Tibial artery (tissue), 4 donors: ENCODE measurements at places on chromosomes 13 and 19.

DNA sequence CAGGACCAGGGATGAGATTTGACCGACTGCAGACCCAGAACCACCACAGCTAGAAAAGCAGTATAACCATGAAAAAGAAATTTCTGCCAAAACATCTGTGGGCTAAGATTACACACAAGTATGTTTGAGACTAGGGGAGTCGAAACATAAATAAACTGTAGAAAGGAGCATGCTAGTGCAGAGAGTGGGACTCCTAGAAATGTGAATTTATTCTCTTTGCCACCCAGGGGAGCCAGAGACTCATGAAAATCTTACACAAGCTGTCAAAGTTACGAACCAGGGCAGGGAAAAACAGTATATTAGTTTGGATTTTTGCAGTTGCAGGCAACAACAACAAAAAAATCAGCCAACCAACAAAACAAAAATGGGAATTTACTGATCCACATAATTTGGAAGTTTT lies 12.3 kb upstream of the HSPH1 start:
- DNase-seq: no peak

GRCh38 chr19:40381321-40381720 lies 8.7 kb downstream of the HIPK4 start:
- DNase-seq: no peak

DNA sequence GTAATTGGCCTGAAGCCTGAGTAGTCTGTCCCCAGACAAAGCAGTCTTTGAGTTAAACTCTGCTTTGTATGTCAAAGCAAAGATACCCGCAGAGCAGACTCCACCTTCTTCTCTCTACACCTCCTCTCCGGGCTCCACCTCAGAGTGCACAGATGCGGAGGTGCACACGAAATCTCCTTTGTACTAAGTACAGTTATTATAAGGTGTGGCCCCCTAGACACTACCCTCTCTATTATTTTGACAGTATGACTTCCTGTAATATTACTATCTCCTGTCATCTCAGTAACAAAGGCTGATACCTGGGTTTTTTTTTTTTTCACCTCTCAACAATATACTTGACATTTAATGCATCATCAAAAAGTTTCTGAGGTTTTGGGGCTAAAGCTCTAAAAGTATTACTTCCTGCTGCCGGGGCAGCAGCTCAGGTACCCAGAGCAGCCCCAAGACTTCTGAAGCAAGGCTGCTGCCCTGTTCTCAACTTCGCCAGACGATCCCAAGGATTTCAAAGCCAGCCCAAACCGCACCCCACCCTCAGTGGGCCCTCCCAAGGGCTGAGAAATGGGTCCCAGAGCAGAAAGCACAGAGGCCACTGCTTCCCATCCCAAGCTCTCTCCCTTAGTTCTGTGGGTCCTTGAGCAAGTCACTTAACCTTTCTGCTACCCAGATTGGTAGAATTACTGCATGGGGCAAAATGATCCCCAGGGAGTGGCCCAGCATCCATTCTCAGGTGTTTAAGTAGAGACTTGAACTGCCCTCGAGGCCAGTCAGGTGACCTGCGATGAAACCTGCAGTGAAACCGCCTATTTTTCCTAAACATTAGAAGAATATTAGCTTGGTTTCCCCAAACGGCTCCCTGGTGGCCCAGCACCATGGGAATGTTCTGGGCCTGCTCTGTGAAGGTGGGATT lies 180.6 kb downstream of the FOXO1 start:
- DNase-seq: no peak

- DNase-seq: no peak
These were observed 20.5 kb upstream of the CYP2S1 start for GRCh38 chr19:41172297-41173164.

GRCh38 chr19:5290336-5291262 lies 50.0 kb downstream of the PTPRS start:
- DNase-seq: no peak

DNA sequence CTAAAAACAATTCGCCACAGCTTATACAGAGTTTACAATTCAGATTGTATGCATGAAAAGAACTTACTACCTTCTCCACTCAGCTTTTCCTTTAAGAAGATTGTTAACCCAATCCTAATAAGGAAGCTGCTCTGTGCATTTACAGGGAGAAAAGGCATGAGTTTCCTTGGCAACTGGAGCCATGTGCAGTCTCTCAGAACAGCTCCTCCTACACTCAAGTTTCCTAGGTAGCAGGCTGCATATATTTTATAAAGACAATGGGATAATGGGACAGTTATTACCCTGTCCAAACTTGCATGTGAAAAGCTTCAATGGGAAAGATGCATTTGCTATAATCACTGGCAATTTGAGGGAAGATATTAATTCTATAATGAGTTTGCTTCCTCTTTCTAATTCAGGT lies 125.5 kb upstream of the TRPC4 start:
- DNase-seq: no peak

DNA sequence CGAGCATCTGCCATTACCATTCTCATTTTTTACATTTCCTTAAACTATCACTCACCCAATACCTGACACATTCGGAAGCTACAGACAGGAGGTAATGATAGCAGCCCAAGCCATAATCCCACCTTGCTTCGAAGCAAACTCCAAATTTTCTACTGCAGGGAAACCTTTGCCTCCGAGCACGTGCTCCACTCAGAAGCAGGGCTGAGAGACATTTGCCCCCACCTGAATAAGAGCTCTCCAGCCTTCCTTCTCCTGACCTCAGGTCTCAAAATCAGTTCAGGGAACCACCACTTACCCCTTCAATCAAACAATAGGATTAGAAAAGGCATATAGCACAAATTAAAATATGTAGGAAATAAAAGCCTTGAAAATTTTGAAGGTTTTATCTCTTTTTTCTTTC lies 2.3 kb upstream of the DACH1 start:
- DNase-seq: no peak

GRCh38 chr19:4352701-4353121 lies 9.3 kb downstream of the MPND start:
- no peak for DNase-seq

DNA sequence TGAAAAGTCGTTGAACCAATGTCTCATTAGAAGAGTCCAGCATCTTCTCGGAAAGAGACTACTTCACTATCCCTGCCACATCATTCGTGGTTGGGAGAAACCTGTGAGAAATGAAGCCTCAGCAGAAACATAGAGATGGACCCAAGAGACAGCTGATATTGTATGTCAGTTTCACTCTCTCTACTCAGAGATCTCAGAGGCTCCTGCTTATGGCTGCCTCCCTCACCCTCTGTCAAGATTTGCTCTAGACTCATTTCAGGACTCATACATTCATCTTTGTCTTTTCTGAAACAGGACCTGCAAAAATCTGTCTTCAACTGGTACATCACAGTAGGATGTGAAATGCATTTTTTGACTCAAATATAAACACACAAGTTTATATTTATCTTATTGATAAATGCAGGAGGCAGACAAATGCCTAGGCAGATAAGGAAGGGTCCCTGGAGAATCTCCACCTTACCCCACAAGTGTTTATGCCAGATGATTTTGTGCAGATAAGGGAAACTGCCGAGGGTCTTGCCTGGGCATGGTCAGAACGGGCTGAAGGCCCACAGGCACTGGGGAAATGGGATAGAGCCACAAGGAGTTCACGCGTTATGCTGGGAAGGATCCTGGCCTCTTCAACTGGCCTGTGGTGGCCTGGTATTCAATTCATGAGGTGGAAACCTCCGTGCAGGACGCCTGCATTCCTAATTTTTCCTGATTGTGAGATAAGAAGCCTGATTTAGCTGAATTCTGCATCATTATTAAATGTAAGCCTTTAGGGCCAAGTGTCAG lies 1834.0 kb upstream of the PCDH20 start:
- DNase-seq: no peak

DNA sequence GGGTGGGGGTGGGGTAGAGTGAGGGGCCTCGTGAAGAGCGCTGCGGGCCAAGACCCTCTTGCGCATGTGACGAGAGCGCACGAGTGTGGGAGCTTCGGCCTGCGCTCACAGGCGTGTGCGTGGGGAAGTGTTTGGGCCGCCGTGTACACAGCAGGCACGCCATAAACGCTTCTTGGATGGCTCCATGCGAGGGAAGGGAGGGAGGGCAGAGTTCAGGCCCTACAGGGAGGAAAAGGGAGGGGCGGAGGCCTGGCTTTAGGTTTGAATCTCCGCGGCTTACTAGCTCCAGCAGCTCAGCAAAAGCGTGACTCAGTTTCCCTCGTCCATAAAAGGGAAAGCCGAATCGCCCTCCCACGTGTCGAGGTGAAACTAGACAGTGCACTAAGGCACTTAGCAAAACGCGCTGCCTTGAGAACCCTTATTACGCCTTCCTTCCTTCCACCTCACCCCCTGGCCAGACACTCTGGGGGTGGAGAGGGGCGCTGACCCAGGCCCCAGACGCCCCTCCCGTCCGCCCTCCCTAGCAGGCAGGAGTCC lies 12.5 kb downstream of the GADD45B start:
- no peak for DNase-seq

DNA sequence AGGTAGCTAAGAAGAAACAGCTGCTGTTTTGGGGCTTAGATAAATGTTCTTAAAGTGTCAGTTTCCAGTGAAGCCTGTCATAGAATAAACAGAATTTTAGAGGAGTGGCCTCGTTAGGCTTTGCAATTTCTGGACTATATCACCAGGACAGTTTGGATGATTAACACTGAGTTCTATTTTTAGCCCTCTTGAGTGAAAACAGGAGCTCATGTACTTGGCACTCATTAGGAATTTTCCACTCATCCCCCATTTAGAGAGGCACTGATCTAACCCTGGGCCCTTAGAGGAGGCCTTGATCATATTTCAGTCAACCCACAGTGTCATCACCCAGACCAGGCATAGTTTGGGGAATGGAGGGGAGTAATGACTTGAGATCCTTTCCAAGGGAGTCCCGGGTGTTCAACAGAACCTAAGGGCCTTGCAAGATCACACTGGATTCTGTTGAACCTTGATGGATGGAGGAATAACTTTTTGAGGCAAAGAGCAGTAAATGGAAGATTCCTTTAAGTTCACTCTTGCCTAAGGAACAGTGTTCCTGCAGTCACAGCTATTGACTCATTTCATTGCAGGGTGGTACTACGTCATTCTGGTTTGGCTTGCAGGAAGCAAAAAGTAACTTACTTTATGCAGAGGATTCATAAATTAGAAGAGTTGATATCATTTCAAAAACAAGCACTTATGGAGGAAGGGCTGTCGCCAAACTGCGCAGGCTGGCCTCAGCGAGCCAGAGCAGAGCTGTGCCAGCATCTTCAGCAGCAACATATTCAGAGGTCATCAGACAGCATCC lies 160.2 kb downstream of the SLC7A1 start:
- DNase-seq: no peak

- no peak for DNase-seq
These were observed 22.5 kb downstream of the ELAVL3 start for GRCh38 chr19:11458236-11458900.

DNA sequence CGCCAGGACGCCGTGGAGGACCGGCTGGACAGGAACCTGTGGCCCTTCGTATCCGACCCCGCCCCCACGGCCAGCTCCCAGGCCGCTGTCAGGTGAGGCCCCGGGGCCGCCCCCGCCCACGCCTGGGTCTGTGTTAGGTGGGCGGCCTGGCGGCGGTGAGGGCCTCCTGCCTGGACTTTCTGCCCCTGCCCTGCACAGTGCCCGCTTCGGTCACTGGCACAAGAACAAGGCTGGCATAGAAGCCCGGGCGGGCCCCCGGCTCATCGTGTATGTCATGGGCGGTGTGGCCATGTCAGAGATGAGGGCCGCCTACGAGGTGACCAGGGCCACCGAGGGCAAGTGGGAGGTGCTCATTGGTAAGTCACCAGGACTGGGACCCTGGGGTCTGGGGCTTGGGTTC lies 10.2 kb downstream of the STXBP2 start:
- DNase-seq: no peak

GRCh38 chr19:53903055-53903680 lies 5.9 kb upstream of the CACNG7 start:
- no peak for DNase-seq

- DNase-seq: no peak
These were observed 714 bp downstream of the POLRMT start for GRCh38 chr19:632579-633067.

DNA sequence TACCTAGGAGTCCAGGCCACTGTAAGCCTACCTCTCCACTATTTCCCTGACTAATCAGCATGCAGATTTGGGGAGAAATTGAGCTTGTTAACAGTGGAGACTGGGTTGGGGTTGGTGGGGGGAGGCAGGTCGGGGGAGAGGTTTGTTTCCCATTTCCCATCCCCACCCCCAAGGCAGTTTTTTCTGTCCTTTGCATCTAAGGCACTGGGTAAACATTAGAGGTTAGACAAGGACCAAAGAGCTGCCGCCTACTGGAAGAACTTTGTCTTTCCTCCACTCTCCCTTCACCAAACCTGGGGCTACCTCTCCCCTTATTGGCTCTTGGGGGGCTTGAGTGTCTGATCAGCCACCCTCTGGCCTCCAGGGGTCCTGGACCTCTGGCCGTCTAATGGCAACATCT lies 953 bp downstream of the KCNN4 start:
- no peak for DNase-seq

DNA sequence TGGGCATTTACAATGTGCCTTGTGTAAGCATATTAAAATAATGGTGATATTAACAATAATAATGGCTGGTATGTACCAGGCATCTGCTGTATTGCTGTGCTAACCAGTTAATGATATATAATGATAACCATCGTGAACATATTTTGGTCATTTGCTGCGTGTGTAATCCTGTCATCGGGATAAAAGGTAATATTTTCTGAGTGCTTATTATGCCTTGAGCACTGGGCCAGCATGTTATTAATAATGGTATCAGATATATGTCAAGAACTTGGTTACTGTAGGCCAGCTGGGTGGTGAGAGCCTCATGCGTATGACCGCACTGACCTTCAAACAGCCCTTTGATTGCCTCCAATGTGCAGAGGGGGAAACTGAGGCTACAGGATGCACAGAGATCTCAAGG lies 22.2 kb upstream of the FXYD3 start:
- no peak for DNase-seq
